ENCODE measurements at places on chromosomes 7 and 10.

- no peak for DNase-seq
These were observed 7.6 kb downstream of the PHF14 start for GRCh38 chr7:10981317-10981716.

GRCh38 chr7:27636326-27637006 is 26.2 kb downstream of the HIBADH start:
- no peak for DNase-seq

GRCh38 chr7:38561166-38561565 is 70.0 kb downstream of the AMPH start:
- peak; percentile 94 for DNase-seq

DNA sequence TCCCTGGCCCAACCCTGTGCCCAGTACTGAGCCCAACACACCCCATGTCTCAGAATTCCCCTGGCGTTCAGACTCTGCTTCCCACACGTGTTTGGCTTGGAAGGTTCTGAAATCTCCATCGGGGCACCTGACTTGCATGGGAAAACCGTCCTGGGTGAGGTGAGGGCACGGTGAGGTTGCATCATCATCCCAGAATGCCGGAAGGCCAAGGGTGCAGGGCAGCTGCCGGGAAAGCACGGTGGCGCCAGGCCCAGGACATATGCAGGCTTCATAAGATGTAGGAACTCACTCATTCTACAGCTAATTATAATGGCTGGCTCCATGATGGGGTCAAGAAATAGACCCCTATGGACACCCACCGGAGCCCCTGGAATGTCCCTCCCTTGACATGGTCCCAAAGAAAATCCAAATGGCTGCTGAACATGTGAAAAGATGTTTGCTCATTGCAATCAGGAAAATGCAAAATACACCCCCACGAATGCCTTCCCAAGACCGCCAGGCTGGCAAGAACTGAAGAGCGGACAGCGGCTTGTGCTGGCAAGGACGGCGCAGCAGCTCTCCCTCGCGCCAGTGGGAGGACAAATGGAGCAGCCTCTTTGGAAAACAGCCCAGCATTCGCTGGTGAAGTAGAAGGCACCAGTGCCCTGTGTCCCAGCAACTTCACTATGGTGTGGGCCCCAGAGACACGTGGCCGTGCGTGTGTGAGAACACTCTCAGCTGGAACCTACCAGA is 2.3 kb downstream of the KNDC1 start:
- DNase-seq: peak; percentile 16

GRCh38 chr10:6926971-6927370 is 346.9 kb upstream of the PRKCQ start:
- DNase-seq: no peak

GRCh38 chr10:122234416-122234815 is 36.7 kb upstream of the BTBD16 start:
- DNase-seq: no peak

DNA sequence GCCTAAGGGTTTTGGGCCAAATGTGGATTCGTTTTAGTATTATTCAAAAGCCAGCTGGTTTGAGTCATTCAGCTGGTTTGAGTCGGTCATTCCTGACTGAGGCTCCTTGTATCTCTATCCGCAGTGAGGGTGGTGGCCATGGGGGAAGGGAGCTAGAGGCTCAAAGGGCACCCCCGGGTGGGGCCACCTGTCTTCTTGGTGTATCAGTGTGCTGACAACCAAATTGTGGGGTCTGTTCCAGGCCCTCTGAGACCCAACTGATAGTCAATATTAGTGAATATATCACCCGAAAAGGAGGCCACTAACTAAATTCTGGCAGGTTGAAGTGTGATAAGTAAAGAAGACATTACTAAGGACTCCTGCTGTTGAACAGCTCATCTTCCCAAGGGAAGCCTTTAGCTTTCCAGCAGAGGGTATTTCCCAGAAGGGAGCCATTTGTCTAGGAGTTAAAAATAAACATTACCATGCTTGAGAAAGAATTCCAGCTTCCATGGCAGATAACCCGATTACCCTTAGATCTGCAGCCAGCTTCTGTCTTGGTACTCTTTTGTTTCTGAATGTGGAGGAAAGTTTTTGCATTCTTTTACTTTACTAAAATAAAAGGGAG is 29.9 kb upstream of the DDX50 start:
- peak; percentile 54 for DNase-seq

- DNase-seq: no peak
These were observed 83.3 kb downstream of the CUL2 start for GRCh38 chr10:35006836-35007235.

DNA sequence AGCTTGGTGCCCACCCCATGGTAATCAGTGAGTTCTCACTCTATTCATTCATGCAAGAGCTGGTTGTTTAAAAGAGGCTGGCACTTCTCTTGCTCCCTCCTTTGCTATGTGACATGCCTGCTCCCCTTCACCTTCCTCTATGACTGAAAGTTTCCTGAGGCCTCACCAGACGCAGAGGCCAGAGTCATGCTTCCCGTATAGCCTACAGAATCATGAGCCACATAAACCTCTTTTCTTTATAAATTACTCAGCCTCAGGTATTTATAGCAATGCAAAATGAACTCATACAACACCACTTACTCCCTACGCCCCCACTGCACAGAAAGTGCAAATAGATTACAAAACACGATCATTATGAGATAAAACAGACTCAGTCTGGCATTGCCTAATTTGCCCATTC is 39.0 kb downstream of the SEC61G start:
- DNase-seq: no peak

GRCh38 chr7:133691727-133692610 is 435.2 kb upstream of the LRGUK start:
- no peak for DNase-seq

- DNase-seq: no peak
These were observed 570 bp upstream of the PRTFDC1 start for GRCh38 chr10:24952707-24953645.

GRCh38 chr10:48978318-48978717 is 38.7 kb upstream of the LRRC18 start:
- DNase-seq: no peak

GRCh38 chr7:150363370-150363769 is 5.3 kb upstream of the REPIN1 start:
- no peak for DNase-seq

- no peak for DNase-seq
These were observed 88.6 kb downstream of the SEC23IP start for GRCh38 chr10:119980956-119981750.

DNA sequence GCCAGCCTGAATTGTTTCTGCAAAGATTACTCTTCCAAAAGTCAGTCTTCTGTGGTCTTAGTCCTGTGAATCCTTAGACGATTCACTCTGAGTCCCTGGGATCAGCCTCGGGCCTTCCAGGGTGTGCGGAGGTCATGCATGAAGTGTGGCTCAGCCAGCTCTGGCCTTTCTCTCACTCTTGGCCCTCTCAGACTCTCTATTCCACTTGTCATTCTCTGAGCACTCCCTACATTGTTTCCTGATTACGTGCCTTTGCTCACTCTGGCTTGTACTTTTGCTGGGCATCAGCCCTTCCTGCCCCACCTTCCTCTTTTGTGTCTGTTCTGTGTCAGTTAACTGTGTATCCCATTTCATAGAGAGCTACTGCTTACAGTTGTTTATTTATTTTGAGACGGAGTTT is 36.0 kb downstream of the CCNY start:
- peak; percentile 61 for DNase-seq

GRCh38 chr10:101221549-101221948 is 7.7 kb downstream of the LBX1 start:
- DNase-seq: no peak

DNA sequence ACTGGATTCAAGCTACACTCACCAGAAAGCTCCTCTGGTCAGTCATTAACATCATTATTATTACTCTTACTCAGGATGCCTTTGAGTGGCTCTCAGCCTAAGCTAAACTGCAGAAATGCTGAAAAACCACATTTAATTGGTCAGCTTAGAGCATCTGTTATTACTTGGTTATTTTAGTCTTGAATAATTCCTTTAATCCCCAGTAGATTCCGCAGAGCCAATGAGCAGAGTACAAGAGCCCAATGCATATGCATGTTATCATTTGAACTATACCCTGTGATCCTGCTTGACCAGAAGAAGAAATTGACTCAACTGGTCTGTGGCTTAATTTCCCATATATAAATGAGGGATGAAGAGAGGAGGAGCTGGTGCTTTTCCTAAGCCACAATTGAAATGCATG is 417.6 kb upstream of the C7orf33 start:
- DNase-seq: no peak

GRCh38 chr7:108421720-108422331 is 34.4 kb downstream of the NRCAM start:
- no peak for DNase-seq

GRCh38 chr7:27134392-27134791 is 3.8 kb upstream of the HOXA4 start:
- DNase-seq: peak; percentile 91

DNA sequence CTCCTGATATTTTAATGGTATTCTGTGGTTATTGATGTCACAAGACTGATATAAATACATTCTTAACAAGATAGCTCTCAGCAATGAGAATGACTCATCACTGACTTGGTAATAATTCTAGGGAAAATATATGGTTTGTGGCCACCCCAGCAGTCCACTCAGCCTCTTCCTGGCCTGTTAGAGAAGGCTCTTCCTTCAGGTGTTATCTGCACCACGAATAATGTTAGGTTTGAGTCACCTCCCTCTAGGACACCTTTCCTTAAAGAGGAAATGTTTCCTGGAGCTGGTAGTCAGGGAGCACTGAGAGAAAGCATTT is 163.3 kb downstream of the SVIL start:
- peak; percentile 79 for DNase-seq

GRCh38 chr7:45173596-45174327 is 16.2 kb downstream of the RAMP3 start:
- no peak for DNase-seq

- DNase-seq: no peak
These were observed 1.8 kb downstream of the TFEC start for GRCh38 chr7:116028787-116029186.

DNA sequence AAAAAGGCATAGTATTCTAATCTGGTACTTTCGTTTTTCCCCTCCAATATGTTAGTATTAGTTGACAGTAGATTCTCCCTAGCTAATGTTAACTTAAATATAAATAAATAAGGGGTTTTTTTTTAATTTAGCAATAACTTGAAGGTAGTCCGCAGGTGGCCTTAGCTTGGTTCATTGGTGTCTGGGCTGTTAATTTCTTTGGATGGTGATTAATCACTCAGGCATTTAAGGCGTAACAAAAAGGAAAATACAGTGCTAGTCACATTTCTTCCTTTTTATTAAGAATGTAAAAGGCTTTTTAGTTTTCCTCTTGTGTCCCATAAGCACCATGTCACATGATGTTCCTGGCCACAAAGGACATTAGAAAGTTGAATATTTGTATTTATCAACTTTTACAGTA is 161.0 kb upstream of the POT1 start:
- DNase-seq: no peak

DNA sequence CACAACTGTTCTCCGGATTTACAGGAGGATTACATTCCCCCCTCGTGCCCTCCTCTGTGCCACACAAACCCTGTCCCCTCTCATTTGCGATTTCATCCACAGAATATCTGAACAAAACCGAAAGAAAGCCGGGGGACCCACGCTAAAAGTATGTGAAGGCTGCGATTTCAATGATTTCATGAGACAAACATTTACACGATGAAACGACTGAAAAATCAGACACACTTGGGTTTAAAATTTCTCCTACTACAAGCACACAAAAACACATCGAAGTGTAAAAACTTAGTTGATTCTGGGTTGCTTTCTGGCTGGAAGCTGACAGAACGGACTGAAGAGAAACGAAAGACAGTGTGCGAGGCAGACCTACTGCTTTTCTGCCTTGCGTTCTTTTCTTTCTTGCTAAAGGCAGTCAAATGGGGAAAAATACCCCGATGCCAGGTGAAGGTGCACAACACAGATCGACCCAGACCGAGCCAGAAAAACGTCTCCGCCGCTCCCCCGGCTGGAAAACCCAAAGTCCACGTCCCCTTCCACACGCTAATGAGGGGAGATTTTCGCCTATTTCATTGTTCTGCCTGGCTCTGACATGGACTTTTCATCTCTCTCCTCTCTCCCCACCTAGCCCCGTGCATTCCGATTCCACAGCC is 1.2 kb downstream of the HIPK2 start:
- DNase-seq: no peak

DNA sequence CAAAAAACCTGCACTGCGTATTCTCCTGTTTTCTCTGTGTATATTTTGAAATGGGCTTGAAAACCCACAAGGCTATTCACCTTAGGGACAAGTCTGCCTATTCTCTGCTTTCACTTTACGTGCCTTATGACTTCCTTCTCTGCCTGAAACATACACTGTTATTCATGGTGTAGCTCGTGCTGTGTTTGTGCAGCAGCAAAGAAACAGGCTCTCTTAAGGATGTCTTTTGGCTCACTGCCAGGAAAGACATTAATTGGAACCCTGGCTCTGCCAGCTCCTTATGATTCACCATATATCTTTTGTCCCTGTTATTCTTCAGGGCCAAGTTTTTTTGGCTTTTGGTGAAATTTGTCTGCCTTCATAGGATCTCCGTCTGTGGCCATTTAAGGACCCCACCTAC is 92.4 kb downstream of the TMEM106B start:
- no peak for DNase-seq
